OCI-M1 (cell line): ENCODE measurements at places on chromosomes 6 and 20.

GRCh38 chr6:45595010-45595851 lies 217.5 kb upstream of the SUPT3H start:
- DNase-seq, result no peak

DNA sequence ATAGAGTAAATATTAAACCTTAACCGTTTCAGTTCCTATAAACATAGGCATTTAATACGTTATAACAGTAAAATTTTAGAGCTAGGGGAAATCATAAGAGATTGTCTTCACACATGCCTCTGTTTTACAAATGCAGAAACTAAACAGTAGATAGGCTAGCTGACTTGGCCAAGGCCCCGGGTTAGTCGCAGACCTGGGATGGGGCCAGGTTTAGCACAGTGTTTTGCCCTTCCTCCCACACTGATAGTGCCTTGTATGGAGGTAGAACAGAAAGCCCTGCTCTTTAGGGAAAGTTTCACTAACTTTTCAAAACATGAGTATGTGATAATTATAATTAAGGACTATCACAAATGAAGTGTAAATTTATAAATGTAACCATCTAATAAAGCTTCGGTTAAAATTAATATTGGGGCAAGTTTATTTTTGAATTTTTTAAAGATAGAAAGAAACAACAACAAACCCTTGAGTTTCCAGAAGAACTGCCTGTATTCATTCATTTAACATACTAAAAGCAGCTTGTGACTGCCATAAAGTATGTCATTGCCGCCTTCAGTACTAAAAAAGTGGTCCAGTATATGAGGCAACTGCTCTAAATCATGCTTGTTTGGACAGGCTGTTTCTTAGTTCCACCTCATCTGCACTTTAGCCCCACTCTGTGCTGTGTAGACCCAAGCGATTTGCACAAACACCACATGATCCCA lies 62.5 kb upstream of the LOC128125822 start:
- no peak for DNase-seq

GRCh38 chr20:60063048-60063451 lies 104.8 kb downstream of the CDH26 start:
- no peak for DNase-seq

GRCh38 chr6:111864138-111865048 lies 8.9 kb downstream of the FYN start:
- no peak for DNase-seq

- no peak for DNase-seq
These were observed 178.4 kb downstream of the MAFB start for GRCh38 chr20:40510622-40511021.

- peak; percentile 89 for DNase-seq
These were observed 21.9 kb upstream of the BEND6 start for GRCh38 chr6:56932910-56933477.

- DNase-seq, result no peak
These were observed 70.9 kb downstream of the PACRG start for GRCh38 chr6:162798546-162799266.

- no peak for DNase-seq
These were observed 102.8 kb downstream of the PREX1 start for GRCh38 chr20:48724891-48725554.

DNA sequence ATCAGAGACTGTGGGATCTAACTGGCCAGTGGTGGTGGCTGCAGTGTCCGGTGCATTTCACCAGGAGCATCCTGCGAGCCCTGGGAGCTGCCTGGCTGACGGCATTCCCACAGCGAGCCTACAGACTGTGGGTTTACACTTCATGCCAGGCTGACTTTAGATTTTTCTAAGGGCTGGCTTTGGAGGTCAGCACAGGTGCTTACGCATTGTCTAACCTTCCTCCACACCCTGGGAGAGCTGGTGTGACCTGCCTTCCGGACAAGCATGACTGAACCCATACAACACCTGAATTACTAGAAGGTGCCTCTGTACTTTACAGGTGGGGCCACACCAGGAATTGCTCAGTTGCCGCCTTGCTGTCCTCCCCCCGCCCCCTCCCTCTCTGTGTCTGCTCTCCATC lies 96.2 kb downstream of the RREB1 start:
- no peak for DNase-seq

- DNase-seq, result no peak
These were observed 26.7 kb downstream of the TNXB start for GRCh38 chr6:32082478-32082877.

GRCh38 chr20:15564981-15565380 lies 1008.3 kb downstream of the KIF16B start:
- DNase-seq, result peak; percentile 72

DNA sequence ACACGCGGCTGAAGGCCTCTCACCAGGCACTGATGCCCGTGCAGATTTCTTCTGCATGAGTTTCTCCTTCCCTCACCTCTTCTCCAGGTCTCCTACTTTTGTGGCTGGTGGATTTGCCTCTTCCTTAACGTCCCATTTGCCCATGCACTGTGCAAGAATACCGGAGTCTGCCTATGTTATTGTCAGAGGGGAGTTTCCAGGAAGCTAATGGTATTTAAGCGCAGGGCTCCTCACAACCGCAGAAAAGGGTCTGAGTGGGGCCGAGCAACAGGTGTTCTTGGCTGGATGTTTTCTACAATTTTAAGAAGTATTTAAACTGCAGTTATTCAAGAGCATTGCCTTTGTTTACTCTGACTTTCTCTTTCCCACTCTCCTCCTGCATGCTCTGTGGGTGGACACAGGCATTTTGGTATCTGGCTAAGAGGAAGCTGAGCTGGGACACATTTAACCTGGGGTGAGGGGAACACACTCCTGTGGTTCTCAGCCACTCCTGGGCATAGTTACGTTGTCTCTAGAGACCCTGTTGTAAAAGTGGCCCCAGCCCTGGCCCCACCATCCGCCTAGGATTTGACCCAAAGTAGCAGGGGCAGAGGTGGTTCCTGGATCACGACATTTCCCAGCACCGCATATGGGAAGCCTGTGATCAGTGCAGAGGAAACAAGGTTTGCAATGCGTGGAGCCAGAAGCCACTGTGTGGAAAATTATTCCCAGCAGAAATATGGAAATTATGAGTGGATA lies 34.4 kb downstream of the GGTLC1 start:
- no peak for DNase-seq

DNA sequence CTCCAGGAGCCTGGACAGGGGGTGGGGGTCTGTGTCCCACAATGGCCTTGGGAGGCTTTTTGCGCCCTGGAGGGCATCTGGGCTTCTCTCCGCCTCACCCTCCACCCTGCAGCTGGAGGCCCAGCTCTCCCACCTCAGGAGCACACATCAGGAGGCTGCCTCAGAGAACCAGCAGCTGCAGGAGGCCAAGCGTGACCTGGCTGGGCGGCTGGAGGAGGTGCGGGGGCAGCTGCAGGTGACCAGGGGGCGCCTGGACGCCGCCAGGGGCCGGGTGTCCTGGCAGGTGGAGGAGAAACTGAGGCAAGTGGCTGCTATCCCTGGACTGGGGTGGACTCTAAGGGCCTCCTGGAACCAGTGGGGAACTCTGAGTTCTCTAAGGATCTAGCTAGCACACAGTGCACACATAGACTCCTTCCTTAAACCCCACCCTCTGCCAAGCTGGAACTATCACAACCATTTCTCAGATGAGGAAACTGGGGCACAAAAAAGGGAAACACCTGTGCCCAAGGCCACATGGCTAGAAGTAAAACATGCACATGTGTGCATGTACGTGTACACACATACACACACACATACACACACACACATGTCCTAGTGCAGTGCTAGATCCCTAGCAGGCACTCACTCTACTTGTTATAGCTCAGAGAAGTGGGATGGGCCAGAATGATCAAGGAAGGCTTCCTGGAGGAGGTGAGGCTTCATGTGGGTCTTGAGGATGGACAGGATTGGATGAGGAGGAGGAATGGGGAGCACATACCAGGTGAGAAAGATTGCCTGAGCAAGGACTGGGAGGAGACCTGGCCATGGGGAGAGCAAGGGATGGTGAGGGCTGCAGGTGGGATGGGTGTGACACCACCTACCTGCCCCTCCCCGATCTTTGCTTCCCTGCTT lies 22.9 kb downstream of the RAB44 start:
- no peak for DNase-seq

GRCh38 chr6:65259059-65259458 lies 448.0 kb downstream of the EYS start:
- peak; percentile 90 for DNase-seq

GRCh38 chr20:49948809-49949507 lies 12.8 kb downstream of the RNF114 start:
- no peak for DNase-seq

GRCh38 chr6:33914645-33915044 lies 110.8 kb upstream of the MLN start:
- DNase-seq, result peak; percentile 14

- no peak for DNase-seq
These were observed 33.8 kb upstream of the NT5E start for GRCh38 chr6:85416049-85416448.

DNA sequence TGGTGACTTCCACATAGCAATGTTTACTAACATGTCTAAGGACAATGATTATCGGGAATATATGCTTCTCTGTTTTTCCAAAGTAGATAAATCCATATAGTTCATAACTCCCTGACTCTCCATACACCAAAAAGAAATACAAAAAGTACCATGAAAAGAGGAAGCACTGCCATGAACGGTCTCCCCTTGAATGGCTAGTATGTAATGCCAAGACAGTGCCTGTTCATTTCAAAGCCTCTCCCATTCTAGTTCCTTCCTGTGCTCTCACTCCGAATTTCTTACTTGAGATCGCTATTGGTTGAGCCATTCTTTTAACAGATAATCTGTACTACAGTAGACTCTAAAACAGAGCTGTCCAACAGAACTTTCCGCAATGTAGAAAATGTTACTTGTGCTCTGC lies 54.8 kb upstream of the EDN1 start:
- no peak for DNase-seq

- no peak for DNase-seq
These were observed 13.7 kb downstream of the SRSF3 start for GRCh38 chr6:36607683-36608386.

GRCh38 chr6:21033575-21034026 lies 499.3 kb downstream of the CDKAL1 start:
- DNase-seq, result no peak

DNA sequence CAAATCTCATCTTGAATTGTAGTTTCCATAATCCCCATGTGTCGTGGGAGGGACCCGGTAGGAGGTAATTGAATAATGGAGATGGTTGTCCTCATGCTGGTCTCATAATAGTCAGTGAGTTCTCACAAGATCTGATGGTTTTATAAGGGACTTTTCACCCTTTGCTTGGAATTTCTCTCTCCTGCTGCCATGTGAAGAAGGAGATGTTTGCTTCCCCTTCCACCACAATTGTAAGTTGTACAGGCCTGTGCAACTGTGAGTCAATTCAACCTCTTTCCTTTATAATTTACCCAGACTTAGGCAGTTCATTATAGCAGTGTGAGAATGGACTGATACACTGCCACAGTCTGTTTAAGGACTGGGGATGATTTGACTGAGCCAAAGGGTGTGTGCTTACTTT lies 44.7 kb downstream of the NKAIN2 start:
- no peak for DNase-seq

DNA sequence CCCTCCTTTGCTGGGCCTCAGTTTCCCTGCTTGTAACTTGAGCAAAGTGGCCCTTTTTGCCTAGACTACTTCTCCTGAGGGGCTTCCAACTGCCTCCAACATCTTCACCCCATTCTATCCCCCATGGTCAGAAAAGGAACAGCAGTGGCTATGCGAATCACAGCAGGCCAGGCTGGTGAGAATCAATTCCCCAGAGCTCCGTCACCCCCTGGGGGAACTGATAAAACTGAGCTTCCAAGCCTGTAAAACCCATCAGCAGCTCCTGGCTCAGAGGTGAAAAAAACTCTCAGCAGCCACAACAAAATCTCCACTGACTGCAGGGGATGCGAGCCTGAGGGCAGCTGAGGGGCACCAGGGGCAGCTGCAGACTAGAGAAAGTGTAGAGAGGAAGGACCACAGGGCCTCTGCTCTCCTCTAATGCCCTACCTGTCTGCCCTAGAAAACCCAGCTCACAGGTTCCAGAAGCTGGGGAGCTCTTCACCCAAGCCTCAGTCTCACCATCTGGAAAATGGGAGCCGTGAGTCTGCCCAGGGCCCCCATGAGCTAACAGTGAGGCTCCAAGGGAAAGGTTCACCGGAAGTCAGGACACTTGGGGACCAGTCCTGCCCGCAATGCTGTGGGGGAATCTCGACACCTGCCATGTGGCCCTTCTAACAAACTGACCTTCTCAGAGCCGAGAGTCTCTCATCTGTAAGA lies 120.6 kb downstream of the GRM4 start:
- no peak for DNase-seq

DNA sequence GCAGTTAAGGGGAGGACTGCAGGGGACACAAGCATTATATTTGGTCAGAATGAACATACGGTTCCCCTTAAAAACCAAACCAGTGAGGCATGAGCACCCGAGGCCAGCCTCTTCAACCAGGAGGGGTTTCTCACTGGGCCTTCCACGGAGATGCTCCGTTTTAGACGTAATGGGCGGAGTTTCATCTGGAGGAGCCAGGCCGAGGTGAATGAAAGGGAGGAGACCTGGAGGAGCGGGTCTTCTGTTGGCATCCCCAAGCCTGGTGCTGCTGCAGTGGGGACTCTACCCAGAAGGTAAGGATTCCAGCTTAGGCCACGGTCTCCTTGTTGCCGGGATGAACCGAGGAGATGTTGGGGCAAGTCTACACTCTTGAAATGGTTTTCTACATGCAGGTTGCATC lies 47.4 kb downstream of the ADNP start:
- DNase-seq, result no peak

GRCh38 chr20:9160757-9161156 lies 91.9 kb downstream of the PLCB4 start:
- no peak for DNase-seq

DNA sequence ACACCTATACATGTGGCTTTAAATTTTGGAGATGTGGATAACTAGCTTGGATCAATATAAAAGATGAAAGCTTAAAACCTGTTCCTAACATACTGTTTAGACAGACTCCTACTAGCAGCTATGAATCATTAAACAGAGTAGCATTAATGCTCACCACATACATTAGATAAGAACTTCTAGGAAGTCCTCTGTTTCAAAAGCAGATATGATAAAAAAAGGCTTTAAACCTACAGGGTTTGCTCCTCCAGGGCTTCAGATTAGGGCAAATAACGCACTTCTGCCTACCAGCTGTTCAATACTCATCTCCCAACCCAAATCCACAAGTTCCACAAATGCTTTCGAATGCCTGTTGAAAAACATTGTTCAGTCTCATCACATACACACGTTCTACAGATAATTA lies 1.5 kb downstream of the REPS1 start:
- peak; percentile 77 for DNase-seq

- DNase-seq, result no peak
These were observed 126.0 kb downstream of the BMP7 start for GRCh38 chr20:57140416-57140965.
